Activated CD4-positive, alpha-beta T cell treated with anti-CD3 and anti-CD28 coated beads, Interleukin-2, amount 50 U/mL, for 4 hours (primary cell): ENCODE measurements at places on chromosomes 3 and 15.

DNA sequence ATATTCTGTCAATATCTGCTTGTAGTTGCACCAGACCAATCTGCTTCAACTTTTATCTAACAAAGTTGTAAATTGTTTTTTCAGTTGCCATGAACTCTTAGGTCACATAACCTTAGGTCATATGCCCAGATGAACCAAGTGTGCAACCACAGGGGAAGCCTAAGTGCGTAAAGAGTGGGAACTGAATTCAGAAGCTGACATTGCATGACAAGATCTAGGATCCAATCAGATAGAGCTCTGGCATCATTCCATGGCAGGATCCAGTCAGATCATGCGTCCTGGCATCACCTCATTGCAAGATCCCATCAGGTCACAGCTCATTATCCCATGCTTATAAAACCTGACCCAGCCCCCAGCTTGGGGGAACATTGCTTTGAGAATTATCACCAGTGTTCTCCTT is 18.9 kb upstream of the IFT57 start:
- no peak for DNase-seq

GRCh38 chr15:42608110-42608531 is 32.7 kb downstream of the STARD9 start:
- DNase-seq: no peak

GRCh38 chr3:414063-414462 is 217.5 kb downstream of the CHL1 start:
- DNase-seq: no peak

GRCh38 chr3:150555859-150556436 is 9.4 kb downstream of the EIF2A start:
- DNase-seq: no peak

DNA sequence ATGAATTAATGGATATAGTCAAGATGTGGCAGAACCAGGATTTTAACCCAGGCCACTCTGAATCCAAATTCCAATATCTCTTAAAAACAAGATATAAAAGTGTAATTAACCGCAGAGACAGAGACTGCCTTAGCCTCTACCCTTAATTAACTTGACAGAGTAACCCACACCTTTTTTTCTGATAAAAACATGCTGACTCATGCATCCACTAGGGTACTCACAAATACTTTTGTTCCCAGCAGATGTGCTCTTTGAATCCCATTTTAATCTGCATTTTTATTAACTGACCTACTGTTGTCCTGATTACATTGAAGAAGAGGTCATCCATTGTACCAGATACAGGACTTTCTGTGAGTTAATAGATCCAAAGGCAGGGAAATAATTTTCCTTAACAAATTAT is 278.3 kb downstream of the CHL1 start:
- DNase-seq: no peak

GRCh38 chr15:66323312-66323928 is 30.1 kb downstream of the DIS3L start:
- no peak for DNase-seq
